Hindlimb muscle (tissue), 1 donor: ENCODE measurements at places on chromosomes 5 and 9.

- no peak for DNase-seq
These were observed 301.4 kb downstream of the MLLT3 start for GRCh38 chr9:20320921-20321320.

DNA sequence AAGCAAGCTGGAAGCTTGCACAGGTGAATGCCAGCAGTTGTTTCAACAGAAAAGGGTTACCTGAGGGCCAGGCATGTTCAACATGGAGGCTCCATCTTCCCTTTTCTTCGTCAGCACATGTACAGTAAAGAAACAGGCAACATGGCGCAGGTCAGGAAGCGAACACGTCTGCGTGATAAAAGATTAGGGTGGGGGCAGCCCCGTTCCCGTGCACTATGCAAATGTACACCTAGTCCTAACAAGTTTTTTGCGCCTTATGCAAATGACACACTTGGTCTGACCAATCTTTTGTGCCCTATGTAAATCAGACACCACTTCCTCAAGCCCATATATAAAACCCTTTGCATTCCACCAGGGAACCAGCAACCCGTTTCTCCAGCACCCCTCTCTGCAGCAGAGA, 452.1 kb upstream of the PTPRD start:
- no peak for DNase-seq

GRCh38 chr9:106286249-106286648, 576.7 kb upstream of the ZNF462 start:
- no peak for DNase-seq

GRCh38 chr9:28215536-28216299, 642.4 kb upstream of the C9orf72 start:
- DNase-seq: no peak

- DNase-seq: no peak
These were observed 194.1 kb upstream of the PANK3 start for GRCh38 chr5:168773226-168773625.

GRCh38 chr5:111582451-111582850, 70.1 kb upstream of the STARD4 start:
- DNase-seq: no peak

- no peak for DNase-seq
These were observed 118.2 kb upstream of the TBC1D2 start for GRCh38 chr9:98373609-98374008.

DNA sequence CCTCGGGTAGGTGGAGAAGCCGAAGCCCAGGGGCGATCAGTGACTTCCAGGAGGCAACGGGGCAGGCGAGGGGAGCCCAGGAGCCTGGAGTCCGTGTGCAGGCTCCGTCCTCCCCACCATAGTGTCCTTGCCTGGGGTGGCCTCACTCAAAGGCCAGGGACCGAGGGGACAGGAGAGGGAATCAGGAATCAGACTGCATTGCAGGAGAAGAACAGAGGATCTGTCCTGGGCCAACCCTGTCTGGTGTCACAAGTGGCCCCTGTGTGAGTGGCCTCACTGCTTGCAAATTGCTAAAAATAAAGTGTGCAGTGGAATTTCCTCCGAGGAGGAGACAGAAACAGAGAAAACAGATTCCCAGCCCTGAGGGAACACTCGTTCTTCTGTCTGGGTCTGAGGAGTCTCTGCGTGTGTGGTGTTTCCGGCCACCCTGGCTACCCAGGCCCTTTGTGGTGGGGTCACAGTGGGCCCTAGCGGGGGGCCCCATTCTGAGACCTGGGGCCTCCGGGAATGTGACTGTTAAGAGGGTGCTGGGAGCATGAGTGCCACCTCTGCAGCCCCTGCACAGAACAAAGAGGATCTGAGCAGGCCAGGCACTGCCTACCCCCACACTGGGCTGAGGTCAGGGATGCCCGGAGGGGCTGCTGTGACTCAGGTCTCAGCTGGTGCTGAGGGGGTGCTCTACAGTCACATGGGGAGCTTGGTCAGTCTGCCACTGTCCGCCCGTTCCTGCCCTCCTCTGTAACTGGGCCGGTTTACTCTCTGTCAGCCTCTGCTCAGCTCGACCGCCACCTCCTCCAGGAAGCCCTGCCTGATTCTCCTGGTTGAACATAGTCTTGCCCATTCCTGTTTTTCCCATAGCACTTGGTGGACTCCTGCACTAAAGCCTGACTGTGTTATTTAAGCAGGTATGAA, 7.4 kb downstream of the TRAF1 start:
- DNase-seq: no peak

DNA sequence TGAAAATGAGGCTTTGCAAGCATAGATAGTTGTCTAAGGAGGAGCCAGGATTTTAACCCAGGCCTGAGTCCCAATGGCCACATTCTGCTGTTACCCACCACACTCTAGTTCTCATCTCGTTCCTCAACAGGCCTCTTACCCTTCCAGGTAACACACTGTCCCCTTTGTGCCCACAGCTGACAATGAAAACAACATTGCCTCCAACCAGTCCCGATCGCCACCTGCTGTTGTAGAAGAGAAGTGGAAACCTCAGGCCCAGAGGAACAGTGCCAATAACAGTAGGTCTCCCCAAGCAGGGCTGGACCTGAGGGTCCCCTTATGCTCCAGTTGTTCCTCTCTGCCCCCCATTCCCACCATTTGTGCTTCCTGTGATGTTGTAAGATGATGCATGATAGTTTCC, 30.4 kb downstream of the AMBP start:
- DNase-seq: no peak
